Activated T-cell treated with anti-CD3 and anti-CD28 coated beads, Interleukin-2, amount 50 U/mL, for 72 hours (primary cell): ENCODE measurements at places on chromosomes 6 and 20. TPM values are rescaled to one million over a fixed set of nuclear protein-coding genes. Genes with fewer than 3 reads are reported as not detected.

DNA sequence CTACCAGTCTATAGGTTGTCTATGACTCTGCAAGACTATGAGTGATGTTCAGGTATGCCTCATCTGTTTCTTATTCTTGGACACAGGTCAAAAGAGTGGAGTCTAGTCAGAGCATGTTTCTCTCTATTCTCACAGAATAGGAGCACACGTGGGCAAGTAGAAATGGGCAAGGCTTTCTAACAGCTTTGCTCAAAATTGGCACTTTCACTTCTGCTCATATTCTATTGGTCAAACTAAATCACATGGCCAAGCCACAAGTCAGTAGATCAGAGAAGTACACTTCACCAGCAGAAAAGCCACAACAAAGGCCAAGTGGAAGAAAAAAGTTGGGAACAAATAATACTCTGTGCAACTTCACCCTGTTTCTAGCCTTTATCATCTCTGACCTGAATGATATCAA lies 354.5 kb upstream of the SYNCRIP start:
- H3K36me3 ChIP-seq: no peaks in the 10 kb centered on the region
- no peaks in the 10 kb centered on the region for H3K4me1 ChIP-seq
- H3K4me3 ChIP-seq: no peak overlapping the region
- no peaks in the 10 kb centered on the region for H3K27me3 ChIP-seq

GRCh38 chr20:32436968-32437367 lies 78.8 kb downstream of the ASXL1 start:
- no peak overlapping the region for H3K27ac ChIP-seq
- H3K4me1 ChIP-seq: peaks cover 24% of the 10 kb centered on the region
- H3K4me3 ChIP-seq: no peak overlapping the region
- H3K27me3 ChIP-seq: no peaks in the 10 kb centered on the region
- DNase-seq: no peak

- no peak overlapping the region for H3K4me3 ChIP-seq
- H3K27ac ChIP-seq: no peak overlapping the region
- no peak for DNase-seq
- peaks cover 37% of the 10 kb centered on the region for H3K4me1 ChIP-seq
Measured at GRCh38 chr6:88869263-88870020, 94.0 kb downstream of the RNGTT start.

DNA sequence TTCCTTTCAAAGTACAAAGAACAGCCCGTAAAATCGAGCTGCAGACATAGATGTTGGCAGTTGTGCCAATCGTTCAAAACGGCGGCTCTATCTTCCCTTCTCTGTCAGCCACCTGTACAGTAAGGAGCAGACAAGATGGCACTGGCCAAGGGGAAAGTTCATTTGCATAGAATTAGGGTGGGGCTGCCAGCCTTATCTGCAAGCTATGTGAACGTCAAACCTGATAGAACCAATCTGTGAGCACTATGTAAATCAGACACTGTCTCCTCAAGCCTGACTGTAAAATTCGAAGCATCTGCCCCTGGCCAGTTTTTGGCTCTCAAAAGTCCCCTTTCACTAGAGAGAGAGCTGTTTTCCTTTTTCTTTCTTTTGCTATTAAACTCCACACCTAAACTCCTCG lies 374.5 kb downstream of the EPM2A start:
- H3K27ac ChIP-seq: no peak overlapping the region
- no peak for DNase-seq
- H3K36me3 ChIP-seq: no peaks in the 10 kb centered on the region
- H3K4me3 ChIP-seq: no peak overlapping the region

Gene PLTP
- total RNA-seq: 18.0 TPM

DNA sequence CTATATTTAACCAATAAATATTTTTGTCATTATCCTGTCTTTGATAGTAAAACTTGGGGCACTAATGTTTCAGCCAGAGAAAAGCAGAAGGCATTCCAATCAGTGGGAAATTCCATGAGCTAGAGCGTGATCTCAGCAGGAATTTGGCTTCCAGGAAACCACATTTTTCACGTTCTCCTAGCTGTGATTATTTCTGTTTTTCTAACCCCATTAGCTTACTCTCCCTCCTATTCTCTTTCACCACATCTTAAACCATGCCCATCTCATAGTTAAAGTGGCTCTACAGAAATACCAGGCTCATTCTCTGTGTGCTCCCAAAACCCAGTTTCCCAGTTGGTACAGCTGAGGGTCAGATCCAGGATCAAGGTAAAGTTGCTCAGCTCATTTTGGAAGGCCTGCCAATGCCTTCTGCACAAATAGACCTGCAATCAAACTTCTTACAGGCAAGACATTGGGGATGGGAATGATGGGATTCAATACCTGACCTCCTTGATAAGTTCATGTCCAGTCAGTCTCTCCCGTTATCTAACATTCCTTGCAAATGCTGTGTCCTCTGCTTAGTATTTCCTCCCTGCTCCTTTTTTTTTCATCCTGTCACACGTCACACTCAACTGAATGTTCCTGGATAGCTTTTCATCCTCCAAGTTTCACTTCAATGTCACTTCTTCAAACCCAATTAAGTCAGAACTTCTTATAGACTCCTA lies 33.1 kb upstream of the TMEM30A start:
- H3K27me3 ChIP-seq: peaks cover 10% of the 10 kb centered on the region
- no peaks in the 10 kb centered on the region for H3K4me1 ChIP-seq
- H3K36me3 ChIP-seq: no peaks in the 10 kb centered on the region
- no peak overlapping the region for H3K4me3 ChIP-seq

DNA sequence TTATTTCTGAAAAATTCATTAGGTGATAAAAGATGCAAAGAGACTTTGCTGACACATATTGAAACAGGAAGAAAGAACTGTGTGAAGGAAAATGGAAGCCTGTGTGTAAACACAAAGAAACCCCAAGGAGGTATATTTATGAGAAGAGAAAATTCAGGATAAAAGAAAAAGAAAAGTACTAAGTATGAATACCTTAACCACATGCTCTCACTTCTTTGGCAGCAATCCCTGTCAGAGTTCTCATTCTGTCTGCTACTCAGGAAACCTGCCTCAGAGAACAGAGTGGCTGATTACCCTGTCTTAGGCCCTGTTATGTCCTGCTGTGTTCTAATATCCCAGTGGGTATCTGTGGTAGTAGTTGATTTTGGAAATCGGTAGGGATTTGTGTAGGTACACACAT lies 457.9 kb downstream of the TBC1D32 start:
- DNase-seq: no peak
- H3K4me1 ChIP-seq: no peaks in the 10 kb centered on the region
- H3K36me3 ChIP-seq: no peaks in the 10 kb centered on the region
- H3K4me3 ChIP-seq: no peak overlapping the region
- H3K27ac ChIP-seq: no peak overlapping the region

Gene FAM110A
- total RNA-seq: 21.1 TPM

DNA sequence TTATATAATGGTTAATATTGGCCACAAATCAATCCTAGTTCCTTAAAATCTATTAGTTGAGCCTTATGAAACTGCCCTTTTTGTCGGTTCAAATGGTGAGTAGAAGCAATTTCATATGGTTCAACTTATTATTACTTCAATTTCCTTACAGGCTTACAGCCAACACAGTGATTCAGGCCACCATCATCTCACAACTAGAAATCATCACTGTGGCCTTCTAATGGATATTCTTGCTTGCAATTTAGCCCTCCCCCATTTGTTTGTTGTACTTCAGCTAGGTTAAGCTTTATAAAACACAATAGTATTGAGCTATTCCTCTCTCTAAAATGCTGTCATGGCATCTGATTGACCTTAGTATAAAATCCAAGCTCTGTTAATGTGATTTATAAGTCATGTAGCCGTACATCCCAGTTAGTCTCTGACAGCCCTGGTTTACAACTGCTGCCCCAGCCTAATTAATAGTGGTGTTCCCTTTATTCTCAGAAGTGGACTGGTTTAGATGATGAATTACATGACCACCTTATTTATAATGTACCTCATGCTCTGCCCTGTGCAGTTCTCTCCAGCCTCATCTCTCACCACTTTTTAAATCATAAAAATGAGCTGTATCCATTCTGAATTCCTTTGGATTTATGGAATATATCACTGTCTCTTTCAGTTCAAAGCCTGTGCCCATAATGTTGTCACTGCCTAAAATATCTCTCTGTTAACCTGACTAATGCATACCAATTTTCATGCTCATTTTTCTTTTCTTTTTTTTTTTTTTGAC lies 36.7 kb downstream of the LAMA2 start:
- no peaks in the 10 kb centered on the region for H3K4me1 ChIP-seq
- no peaks in the 10 kb centered on the region for H3K27me3 ChIP-seq
- DNase-seq: no peak
- no peak overlapping the region for H3K4me3 ChIP-seq
- no peaks in the 10 kb centered on the region for H3K36me3 ChIP-seq

DNA sequence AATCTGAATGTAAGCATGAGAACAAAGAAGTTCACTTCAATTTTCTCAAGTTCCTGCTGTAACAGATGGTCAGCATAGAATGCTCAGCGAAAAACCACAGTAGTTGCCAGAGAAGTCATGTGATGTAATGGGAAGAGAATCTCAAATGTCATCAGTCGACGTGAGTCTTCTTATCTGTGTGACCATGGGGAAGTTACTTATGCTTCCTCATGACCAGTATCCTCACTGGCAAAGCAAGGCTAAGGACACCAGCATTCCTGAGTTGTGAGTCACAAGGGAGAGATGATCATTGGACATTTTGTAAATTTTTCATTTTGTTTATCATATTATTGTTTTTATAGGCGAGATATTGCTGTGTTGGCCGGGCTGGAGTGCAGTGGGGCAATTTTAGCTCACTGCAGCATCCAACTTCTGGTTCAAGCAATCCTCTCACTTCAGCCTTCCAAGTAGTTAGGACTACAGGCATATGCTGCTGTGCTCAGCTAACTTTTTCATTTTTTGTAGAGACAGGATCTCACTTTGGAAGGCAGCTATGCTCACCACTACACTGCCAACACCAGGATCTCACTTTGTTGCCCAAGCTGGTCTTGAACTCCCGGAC lies 21.9 kb downstream of the SGK1 start:
- H3K4me3 ChIP-seq: no peak overlapping the region
- H3K36me3 ChIP-seq: no peaks in the 10 kb centered on the region
- no peaks in the 10 kb centered on the region for H3K27me3 ChIP-seq

DNA sequence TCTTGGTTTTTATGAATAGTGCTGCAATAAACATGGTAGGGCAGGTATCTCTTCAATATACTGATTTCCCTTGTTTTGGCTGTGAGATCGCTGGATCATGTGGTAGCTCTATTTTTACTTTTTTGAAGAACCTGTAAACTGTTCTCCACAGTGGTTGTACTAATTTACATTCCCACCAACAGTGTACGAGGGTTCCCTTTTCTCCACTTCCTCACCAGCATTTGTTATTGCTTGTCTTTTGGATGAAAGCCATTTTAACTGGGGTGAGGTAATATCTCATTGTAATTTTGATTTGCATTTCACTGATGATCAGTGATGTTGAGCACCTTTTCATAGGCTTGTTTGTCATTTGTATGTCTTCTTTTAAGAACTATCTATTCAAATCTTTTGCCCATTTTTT lies 8.0 kb upstream of the ARG1 start:
- H3K36me3 ChIP-seq: no peaks in the 10 kb centered on the region
- DNase-seq: no peak
- peaks cover 6% of the 10 kb centered on the region for H3K4me1 ChIP-seq
- H3K27me3 ChIP-seq: no peaks in the 10 kb centered on the region
- H3K4me3 ChIP-seq: no peak overlapping the region

DNA sequence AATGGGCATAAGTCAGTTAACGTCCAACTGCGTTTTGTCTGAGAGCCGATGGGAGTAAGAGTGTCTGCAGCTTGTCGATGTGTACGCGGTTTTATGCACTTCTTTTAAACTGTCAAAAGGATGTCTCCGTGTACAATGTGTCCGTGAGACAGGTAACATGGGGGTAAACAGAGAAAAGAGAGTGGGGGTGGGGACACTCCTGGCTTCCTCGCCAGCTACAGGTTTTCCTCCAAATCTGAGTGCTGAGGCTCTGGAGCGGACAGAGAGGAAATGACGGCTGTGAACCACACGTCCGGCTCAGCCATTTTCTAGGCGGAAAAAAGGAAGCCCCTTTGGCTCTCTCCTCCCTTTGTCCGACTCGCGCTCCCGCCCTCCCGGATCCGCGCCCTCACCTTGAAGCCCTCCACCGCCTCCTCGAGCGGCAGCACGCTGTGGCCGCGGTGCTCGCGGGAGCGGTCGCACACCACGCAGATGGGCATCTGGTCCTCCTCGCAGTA lies 916 bp downstream of the TRIM27 start:
- peak; percentile 54 for DNase-seq
- H3K27me3 ChIP-seq: no peaks in the 10 kb centered on the region
- peaks cover 32% of the 10 kb centered on the region for H3K36me3 ChIP-seq
- H3K4me3 ChIP-seq: peak overlapping the region; percentile 92

Gene RNF39
- total RNA-seq: not detected

Gene OR2H1
- not detected for total RNA-seq

DNA sequence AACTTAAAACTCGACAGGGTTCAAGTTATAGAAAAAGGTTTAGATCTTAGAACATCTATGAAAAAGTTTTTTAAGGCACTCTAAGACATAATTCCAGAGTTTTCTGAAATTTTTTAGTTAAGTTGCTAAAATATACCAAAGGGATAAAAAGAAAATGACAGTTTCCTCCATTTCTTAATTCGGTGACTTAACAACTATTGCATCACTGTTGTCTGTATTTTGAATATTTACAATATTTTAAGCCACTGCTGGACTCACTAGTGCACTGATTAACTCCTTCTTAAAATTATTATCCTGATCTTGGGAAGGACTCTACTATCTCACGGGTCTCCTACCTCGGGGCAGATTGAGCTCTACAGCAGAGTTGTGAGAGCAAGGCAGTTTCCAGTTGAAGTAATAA lies 91.0 kb downstream of the ADGB start:
- no peaks in the 10 kb centered on the region for H3K4me1 ChIP-seq
- H3K27ac ChIP-seq: no peak overlapping the region
- H3K27me3 ChIP-seq: peaks cover 9% of the 10 kb centered on the region
- no peak for DNase-seq
- H3K4me3 ChIP-seq: no peak overlapping the region

- no peak overlapping the region for H3K4me3 ChIP-seq
- H3K4me1 ChIP-seq: peaks cover 11% of the 10 kb centered on the region
- H3K36me3 ChIP-seq: peaks cover 3% of the 10 kb centered on the region
- DNase-seq: no peak
Measured at GRCh38 chr6:166555086-166555485, 31.4 kb downstream of the RAMACL start.

Gene TNFRSF21
- total RNA-seq: 4.3 TPM

GRCh38 chr6:109867009-109867969 lies 110.8 kb upstream of the GPR6 start:
- H3K4me3 ChIP-seq: no peak overlapping the region
- no peak for DNase-seq
- H3K36me3 ChIP-seq: no peaks in the 10 kb centered on the region
- H3K27me3 ChIP-seq: no peaks in the 10 kb centered on the region
- H3K4me1 ChIP-seq: no peaks in the 10 kb centered on the region

Gene GSTA3
- not detected for total RNA-seq

GRCh38 chr6:109243863-109244825 lies 138.1 kb downstream of the CD164 start:
- H3K27ac ChIP-seq: no peak overlapping the region
- no peak for DNase-seq
- H3K4me3 ChIP-seq: no peak overlapping the region
- H3K36me3 ChIP-seq: no peaks in the 10 kb centered on the region

GRCh38 chr6:131828080-131828479 lies 20.3 kb downstream of the ENPP1 start:
- no peak overlapping the region for H3K4me3 ChIP-seq
- DNase-seq: no peak
- H3K36me3 ChIP-seq: no peaks in the 10 kb centered on the region
- H3K27ac ChIP-seq: no peak overlapping the region
- no peaks in the 10 kb centered on the region for H3K4me1 ChIP-seq
- peaks cover 24% of the 10 kb centered on the region for H3K27me3 ChIP-seq

- H3K4me1 ChIP-seq: peaks cover 28% of the 10 kb centered on the region
- peak; percentile 71 for DNase-seq
- H3K27me3 ChIP-seq: peaks cover 45% of the 10 kb centered on the region
- H3K27ac ChIP-seq: peak overlapping the region; percentile 38
Measured at GRCh38 chr6:53794137-53794719, 577 bp upstream of the LRRC1 start.
